ENCODE measurements at places on chromosomes 16 and 17.

DNA sequence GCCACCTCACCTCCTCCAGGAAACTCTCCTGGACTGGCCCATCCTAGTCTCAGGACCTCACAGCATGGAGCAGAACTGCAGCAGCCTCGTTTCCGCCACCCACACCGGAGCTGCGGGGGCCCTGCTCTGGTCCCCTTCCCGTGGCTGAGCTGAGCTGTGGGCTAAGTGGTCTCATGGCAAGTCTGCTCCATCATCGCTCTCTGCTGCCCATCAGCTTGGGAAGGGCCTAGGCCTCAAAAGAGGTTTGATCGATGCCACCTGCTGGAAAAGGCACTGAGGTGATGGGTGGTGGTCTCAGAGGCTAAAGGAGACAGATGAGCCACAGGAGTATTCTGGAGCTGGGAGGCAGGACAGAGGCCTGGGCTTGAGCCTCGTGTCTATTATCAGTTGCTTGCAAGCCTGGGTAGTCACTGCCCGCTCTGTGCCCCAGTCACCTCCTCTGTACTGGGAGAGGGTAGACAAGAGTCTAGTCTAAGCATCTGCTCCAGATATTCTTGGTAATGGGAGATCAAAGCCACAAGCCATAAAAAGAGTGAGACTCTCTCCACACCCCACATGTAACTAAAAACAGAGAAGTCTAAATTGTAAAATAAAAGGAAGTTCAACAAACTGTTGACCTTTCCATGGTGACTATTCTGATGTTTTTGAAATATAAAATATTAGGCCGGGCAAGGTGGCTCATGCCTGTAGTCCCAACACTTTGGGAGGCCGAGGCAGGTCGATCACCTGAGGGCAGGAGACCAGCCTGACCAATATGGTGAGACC is 1.6 kb downstream of the ITGAE start:
- no peak for DNase-seq

GRCh38 chr17:15931394-15931793 is 13.5 kb upstream of the ADORA2B start:
- no peak for DNase-seq

- no peak for DNase-seq
Observed at GRCh38 chr16:56436258-56436657, 10.9 kb upstream of the AMFR start.

DNA sequence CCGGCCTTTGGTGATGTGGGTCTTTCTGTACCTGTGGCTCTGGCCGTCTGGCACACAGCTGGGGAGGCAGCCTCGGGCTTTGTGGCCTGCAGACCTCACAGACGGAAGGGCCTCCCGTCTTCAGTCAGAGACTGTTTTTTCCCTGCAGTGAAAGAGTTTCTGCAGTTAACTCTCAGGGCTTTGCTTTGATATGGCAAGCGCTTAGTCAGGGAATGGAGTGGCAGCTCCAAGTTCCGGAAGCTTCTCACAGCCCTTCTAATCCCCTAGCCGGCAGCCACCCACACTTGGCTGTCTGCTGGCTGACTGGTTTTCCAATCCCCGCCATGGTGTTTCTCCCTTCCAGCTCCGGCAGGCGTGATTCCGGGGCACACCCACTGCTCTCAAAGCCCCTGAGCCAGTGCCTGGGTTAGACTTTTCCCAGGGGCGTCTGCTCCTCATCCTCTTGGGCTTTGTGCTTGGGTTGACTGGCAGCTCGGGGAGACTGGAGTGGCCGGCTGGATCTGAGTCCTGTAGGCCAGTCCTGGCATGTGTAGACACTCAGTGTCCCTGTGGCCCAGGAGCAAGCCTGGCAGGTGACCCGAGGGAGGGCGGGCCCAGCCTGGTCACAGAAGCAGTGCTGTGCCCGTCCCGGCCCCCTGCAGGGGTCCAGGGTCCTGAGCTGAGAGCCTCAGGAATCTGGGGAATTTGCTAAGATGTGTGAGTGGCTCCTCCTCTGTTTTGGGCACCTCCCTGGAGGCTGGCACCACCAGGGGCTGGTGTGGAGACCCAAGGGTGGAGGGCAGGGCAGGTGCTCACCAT is 29.9 kb downstream of the BAIAP2 start:
- no peak for DNase-seq
